ENCODE measurements at places on chromosomes 11 and 22.

DNA sequence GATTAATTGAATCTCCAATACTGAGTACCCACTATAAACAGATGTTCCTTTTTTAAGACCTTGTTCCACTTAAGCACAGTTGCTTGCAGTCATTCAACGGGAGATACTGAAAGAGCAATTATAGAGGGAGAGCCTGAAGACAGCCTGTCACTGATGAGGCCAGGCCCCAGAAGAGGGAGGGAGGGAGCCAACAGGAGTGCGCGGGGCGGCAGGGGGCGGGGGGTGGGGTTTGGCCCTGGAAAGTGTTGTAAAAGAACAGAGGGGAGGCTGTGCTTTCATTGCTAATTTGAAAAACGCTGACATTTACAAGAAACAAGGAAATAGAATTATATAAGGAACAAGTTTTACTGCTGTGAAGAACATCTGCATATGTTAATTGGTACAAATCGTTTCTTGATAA, 53.1 kb downstream of the MAP6 start:
- no peak for DNase-seq

- no peak for DNase-seq
Observed at GRCh38 chr11:71070490-71071453, 181.6 kb downstream of the SHANK2 start.

DNA sequence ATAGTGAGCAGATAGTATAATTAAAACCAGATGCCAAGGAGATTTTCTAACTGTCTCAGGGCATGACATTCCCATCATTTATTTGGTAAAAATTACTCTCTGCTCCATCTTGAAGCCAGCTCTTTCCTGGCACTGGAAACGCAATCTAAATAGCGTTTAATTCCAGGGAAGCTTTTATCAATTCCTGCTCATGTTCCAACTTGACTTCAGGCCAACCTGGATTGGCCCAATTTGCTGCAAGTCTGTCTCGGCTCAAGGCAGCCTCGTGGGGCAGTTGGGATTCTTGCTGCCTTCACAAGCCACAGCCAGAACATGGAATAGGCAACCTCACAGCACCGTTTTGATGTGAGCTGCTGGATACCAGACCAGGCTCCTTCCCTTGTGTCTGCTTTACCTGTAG, 1255.9 kb downstream of the TBC1D22A start:
- no peak for DNase-seq

GRCh38 chr11:123494195-123495050, 64.4 kb downstream of the GRAMD1B start:
- DNase-seq = no peak

DNA sequence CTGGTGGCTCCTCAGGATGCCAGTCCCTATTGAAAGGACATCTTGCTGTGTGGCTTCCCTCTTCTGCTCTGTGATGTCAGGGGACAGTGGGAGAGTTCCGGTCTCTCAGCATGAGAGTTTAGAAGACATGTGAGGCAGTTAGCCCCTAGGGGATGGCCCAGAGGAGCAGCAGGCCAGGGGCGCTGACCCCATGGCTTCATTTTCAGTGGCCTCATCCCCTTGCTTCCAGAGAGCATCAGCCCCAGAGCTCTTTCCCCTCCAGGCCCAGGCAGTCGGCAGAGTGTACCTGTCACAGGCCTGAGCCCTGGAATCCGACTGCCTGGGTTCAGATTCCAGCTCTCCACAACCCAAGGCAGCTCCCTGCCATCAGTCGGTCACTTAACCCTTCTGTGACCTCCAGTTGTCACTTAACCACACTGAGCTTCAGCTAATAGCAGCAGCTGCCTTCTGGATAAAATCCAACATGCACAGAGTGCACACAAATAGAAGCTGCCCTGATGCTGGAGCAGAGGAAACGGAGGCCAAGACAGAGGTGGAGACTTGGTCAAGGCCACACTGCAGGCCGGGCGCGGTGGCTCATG, 14.1 kb upstream of the LRRC10B start:
- DNase-seq = no peak

DNA sequence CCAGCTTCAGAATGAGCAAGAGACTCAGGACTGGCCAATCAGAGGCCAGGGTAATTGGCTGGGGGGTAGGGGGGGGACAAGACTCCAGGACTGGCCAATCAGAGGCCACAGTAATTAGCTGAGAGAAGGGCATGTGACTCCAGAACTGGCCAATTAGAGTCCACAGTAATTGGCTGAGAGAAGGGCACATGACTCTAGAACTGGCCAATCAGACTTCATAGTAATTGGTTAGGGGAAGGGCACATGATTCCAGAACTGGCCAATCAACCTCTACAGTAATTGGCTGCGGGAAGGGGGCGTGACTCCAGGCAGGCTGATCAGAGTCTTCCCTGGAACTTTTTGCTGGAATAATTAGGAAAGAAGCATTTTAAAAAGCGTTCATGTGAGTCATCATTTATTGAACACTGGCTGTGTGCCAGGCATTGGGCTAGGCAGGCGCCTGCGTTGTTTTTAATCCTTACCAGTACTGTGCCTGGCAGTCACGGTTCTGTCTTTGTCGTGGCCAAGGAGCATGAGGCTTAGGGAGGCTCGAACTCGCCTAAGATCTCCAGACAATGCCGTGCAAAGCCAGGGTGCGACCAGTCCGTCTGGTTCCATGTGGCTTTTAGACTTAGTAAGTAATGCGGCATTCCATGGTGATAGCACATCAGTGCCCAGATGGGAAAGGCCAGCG, 508.1 kb downstream of the TBC1D22A start:
- peak; percentile 63 for DNase-seq

- no peak for DNase-seq
Observed at GRCh38 chr11:14751975-14752407, 108.4 kb downstream of the PDE3B start.

DNA sequence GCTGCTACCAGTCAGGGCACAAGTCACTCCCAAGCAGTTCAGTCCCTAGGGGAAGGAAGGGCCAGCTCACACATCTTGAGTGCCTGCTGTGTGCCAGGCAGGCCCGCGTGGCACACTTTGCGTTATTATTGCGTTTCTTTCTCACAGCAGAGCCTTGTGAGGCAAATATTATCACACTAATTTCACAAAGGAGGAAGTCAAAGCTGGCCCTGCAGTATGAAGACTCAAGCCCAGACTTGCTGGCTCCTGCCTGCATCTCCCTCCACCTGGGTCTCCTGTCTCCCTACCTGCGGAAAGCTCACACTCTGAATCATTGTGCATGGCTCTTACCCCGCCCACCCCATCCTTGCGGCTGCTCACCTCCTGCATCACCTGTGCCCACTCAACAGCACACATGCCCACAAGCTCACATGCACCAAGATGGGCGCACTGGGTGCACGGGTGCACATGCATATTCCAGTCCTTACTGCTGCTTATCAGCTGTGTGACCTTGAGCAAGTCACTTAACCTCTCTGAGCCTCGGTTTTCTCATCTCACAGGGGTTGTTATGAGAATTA, 31.7 kb upstream of the P2RY2 start:
- no peak for DNase-seq

GRCh38 chr11:119779195-119780071, 50.4 kb upstream of the NECTIN1 start:
- no peak for DNase-seq

DNA sequence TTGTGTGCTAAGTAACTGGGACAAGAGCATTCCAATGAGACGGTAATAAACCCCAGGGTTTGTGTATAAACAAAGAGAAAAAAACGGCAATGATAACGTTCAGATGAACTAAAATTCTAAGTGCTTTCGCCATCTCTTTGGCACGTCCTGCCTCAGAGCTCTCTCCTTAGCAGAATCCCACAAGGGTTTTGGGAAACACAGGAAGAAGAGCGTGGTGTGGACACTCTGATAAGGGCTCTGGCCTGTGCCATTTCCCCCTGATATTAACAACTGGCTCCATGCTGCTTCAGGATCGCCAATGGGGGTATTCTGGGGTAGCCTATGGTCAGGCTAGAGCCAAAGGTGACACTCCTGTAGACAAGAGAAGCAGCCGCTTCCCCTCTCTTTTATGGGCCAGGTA, 18.4 kb downstream of the ABCC8 start:
- DNase-seq = no peak

DNA sequence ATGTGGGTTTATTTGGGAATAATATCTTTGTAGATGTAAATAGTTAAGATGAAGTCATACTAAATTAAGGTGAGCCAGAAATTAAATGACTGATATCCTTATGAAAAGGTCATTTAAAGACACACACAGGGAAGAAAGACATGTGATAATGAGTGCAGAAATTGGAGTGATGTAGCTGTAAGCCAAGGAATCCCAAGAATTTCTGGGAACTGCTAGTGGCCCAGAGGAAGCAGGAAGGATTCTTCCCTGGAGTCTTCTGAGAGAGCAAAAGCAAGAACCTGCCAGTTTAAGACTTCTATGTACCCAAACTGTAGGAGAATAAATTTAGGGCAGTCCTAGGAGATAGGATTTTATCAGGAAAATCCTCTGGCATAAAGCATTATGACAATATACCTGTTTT, 66.9 kb downstream of the LRRC4C start:
- no peak for DNase-seq

GRCh38 chr11:35911616-35912165, 32.2 kb upstream of the LDLRAD3 start:
- DNase-seq = no peak

DNA sequence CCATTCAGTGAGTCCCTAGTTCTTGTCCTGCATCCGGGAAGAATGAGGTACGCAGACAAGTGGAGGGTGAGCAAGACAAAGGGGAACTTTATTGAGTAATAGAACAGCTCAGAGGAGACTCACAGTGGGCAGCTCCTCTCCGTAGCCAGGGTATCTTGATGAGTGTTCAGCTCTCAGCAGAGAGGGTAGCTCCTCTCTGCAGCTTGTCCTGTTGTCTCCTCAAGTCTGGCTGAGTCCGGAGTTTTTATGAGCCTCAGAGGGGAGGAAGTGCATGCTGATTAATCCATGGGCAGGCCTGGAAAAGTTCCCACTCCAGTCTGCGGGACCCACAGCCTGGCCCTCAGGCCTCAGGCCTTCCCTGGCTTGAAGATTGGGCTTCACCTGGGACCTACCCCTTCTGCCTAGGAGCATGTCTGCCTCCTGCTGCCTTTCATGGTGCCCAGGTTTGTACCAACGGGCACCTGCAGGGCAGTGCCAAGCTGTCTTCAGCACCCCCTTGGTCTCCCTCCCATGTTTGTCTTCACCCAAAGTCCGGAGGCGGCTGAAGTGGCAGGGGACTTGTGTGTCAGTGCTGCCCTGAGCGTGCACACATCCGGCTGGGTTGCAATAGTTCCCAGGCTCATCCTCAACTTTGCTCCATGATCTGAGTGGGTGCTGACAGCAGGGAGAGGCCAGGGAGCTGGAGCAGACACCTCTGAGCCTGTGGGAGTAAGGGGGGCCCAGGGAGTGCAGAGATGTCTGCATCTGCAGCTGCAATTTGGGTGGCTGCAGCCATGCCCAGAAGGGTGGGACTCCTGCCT, 134.2 kb downstream of the LDLRAD3 start:
- DNase-seq = no peak

DNA sequence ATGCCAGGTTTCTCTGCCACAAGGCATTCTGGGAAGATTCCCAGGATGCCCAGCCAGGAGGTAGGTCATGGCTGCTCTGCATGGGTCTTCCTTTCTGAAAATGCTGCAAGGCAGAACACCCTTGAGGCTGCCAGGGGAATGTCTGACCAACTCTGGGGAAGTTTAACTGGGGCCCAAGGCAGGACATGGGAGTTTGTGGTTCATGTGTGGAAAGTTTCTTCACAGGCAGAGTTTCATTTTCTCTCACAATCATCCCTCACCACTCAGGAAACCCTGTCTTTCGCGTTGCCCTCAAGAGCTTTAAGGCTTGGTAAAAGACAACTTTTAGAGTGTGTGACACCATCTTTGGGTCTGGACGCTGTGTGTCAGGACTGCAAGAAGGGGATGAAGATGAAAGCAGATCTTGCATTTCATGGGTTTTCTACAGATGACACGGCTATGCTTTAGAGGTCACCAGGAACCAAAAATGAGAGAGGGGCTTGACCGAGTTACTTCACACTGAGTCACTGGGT, 133.5 kb downstream of the CD44 start:
- DNase-seq = no peak

DNA sequence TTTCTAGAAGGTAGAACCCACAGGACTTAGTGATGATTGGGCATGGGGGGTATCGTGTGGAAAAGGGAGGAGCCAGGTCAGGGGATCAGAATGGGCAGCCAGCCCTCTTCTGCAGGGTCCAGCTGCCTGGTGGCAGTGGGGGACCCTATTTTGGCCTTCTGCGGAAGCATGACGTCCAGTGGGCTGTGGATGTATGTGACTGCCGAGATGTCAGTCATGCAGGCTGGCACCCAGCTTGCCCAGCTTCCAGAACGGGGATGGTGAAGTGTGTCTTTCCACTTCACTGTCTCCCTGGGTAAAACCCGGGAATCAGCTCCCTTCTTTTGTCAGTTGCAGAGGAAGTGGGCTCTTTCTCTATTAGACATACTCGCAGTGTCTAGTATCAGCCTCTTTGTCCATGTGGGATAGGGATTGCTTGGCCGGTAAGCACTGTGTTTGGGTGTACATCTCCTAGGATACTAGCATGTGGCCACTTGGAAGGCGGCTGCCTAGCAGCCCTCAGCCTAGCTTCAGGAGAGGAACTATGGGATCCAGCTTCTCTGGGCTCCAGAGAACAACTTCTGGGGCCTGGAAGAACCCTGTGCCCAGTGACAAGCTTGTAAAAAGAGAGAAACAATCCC, 51.4 kb downstream of the GRIK4 start:
- no peak for DNase-seq
